ENCODE measurements at places on chromosomes 7 and 10.

GRCh38 chr7:151404216-151405011 is 5.4 kb downstream of the WDR86 start:
- no peak for DNase-seq

DNA sequence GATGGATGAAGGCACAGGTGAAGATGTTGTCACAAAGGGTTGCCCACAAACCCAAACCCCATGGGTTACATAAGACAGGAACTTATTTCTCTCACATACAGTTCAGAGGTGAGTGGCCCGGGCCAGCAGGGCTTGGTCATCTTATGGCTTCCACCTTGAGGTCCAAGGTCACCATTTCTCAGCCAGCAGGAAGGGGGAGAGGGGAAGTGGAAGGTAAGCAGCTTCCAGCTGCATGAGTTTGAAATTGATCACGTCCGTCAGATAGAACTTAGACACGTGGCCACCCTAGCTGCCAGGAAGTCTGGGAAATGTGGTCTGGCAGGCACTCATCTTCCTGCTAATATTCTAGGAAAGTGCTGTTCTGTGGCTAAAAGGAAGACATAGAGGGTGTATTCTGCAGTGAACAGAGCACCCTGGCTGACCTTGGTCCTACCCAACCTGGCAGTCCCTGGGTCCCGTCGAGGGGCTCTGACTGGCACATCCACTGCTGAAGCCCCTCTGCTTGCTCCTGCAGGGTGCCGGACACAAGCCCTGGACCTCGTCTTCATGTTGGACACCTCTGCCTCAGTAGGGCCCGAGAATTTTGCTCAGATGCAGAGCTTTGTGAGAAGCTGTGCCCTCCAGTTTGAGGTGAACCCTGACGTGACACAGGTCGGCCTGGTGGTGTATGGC is 49.5 kb downstream of the VWA2 start:
- DNase-seq, result no peak

GRCh38 chr10:79055892-79056291 is 12.9 kb upstream of the ZMIZ1 start:
- no peak for DNase-seq

DNA sequence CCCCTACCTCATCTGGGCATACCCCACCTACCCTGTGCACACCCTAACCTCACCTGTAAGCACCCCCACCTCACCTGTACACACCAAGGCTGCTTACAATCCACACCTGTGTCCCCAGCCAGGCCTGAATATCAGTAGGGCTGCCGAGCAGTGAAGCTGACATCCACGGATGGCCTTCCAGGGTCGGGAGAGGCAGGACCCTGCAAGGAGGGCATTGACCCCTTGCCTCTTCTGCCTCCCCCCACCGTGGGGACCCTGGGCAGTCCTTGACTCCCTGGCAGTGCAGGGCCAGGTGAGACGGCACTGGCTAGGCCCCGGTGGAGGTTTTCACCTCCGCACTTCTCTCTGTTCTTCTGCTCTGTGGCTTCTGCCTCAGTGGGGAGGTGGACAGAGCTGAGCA is 37.6 kb upstream of the ELFN1 start:
- no peak for DNase-seq

DNA sequence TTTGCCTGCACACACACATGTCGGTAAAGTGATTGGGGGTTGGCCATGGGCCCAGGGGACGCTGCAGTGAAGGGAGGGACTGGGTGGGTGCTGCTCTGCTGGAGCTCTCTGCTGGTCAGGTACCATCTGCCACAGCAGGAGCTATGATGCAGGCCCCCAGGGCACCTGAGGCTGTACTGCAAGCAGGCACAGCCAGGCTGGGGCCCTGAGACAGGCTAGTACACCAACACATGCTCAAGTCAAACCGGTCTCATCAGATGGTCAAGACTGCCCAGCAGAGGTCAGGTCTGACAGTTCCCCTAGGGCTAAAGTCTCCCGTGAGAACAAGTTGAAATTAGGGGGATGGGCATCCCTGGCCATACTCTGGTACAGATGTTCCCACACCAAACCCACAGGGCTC is 118.3 kb upstream of the THSD7A start:
- DNase-seq, result no peak

DNA sequence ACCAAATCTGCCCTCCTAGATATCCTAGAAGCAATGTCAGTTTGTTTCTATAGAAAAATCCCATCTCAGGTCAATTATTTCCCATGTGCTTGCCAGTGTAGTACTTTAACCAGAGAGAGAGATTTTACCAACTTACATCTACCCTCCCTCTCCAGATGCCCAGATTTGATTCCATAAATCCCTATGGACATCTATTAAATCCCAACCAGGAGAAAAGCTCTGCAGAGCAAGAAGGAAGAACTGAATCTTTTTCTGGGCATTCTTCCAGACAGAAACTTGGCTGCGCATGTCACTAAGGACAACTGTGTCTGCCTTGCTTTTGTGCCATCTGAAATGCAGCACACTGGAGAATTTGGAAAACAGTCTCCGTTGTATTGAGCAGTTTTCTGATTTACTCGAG is 597.6 kb downstream of the SORCS1 start:
- no peak for DNase-seq

DNA sequence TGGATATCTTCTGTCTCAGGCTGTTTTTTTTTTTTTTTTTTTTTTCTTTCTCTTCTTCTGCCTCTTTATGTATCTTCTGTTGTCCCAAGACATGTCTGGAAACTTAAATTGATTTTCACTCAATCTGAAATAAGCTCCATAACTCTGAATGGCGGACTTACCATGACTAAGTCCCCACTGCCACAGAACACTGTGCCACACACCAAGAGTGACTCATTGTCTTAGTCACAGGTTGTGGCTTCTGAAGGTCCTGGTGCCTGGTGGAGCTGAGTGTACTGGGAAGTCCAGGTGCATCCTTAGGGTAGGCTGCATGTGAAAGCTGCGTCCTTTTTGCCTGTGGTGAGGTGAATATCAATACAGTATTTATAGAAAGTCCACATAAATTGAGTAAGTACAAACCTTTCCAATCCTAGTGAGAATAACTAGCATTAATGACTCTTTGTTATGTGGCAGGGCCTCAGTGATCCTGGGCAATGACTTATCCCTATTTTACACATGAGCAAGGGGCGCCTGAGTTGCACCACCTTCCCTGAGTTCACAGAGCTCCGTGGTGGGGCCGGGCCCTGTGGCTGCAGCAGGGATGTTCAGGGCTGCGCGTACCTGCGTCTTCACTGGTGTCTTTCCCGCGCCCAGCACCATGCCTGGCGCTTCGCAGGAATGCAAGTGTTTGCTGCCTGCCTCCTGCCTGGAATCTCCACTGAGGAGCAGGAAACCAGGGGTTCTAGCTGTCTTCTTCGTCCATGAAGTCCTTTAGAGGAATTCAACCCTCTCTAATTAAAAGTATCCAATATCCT is 4.3 kb downstream of the PFKP start:
- no peak for DNase-seq

- DNase-seq, result no peak
Measured at GRCh38 chr10:53836638-53837037, 964.4 kb downstream of the PCDH15 start.

DNA sequence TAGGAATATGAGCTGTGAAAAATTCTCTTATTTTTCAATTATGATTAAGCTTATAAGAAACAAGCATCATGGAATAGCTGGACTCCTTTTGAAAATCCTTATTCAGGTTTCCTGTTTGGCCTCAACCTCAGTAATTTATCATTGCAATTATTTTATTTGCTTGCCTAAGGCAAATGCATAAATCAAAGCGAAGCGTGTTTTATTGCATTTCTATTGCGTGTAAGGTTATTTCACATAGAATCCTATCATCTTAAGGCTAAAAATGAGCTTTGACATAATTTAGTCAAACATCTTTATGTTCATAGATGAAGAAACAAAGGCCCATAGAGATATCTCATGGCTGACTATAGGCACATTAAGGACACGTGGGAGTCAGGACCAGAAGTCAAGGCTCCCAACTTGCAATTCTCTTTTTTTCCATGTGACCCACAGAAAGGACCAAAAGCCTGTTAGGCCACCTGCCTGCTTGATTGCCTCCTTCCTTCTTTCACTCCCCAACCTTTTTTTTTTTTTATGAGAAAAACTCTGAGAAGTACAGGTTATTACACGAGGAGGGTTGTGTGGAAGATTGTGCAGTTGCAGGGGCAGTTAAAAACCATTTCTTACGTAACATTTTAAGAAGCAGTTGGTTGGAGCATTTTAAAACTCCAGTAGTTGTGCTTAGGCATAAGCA is 261.0 kb downstream of the HDAC9 start:
- no peak for DNase-seq

DNA sequence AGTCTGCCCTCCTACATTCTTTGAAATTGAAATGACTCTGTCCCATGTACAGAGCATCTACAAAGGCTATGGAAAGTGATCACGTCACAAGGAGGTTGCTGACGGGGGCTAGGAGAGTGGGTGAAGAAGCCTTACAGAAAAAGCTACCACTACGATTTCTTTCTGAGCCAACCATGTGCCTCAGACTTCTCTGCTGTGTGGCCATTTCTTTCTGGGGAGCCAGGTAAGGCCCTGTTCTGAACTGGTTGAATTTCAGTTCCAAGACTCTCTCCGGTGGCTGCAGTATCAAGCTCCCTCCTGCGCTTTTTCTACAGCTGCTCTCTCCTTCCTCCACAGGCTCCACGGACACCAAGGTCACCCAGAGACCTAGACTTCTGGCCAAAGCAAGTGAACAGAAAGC is 112.5 kb upstream of the PRSS1 start:
- no peak for DNase-seq

- no peak for DNase-seq
Measured at GRCh38 chr7:71430246-71430645, 298.3 kb downstream of the GALNT17 start.

Data from NCI-H2081 (cell line).